GM12878 (cell line): ENCODE measurements at places on chromosomes 3 and 15.
A peak's percentile ranks its signal among the peaks of the same experiment; 100 is the strongest.

DNA sequence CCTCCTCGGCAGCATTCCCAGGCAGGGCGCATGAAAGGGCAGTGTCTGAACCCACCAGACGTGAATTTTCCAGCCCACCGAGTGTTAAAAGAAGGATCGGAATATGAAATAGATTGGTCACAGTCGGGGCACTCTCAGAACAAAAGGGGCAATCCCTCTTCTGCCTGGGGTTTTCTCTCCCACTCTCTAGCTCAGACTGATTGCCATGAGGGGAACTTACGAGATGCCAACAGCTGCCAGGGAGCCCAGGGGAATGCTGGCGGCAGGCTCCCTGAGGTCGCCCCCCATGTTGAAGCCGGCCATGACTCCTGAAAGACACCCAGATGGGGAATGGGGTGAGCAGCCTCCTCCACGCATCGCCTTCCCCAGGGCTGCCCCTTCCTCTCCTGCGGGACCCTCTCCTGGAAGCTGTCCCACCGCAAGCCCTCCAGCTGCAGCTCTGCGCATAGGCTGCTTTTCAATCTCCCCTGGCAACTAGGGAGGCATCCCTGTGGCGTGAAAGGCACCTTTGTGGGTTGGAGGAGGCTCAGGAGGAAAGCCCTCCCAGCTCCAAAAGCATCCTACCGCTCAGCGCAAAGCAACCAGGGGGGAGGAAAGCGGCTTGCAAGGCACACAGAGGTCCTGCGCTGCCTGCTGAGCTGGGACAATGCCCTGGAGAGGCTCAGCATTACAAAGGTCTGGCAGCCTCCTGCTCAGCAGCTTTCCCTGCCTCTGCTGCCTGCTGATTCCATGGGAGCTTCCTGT is 64.8 kb upstream of the HEG1 start:
- H3K4me1 ChIP-seq: peaks cover 75% of the 10 kb centered on the region
- DNase-seq: no peak
- H3K4me3 ChIP-seq: peak overlapping the region; percentile 60
- H3K27me3 ChIP-seq: no peaks in the 10 kb centered on the region
- H3K36me3 ChIP-seq: no peaks in the 10 kb centered on the region
- peak overlapping the region; percentile 97 for H3K27ac ChIP-seq

GRCh38 chr3:165883863-165884478 is 46.7 kb upstream of the BCHE start:
- no peaks in the 10 kb centered on the region for H3K36me3 ChIP-seq
- H3K4me1 ChIP-seq: no peaks in the 10 kb centered on the region
- H3K27ac ChIP-seq: no peak overlapping the region

DNA sequence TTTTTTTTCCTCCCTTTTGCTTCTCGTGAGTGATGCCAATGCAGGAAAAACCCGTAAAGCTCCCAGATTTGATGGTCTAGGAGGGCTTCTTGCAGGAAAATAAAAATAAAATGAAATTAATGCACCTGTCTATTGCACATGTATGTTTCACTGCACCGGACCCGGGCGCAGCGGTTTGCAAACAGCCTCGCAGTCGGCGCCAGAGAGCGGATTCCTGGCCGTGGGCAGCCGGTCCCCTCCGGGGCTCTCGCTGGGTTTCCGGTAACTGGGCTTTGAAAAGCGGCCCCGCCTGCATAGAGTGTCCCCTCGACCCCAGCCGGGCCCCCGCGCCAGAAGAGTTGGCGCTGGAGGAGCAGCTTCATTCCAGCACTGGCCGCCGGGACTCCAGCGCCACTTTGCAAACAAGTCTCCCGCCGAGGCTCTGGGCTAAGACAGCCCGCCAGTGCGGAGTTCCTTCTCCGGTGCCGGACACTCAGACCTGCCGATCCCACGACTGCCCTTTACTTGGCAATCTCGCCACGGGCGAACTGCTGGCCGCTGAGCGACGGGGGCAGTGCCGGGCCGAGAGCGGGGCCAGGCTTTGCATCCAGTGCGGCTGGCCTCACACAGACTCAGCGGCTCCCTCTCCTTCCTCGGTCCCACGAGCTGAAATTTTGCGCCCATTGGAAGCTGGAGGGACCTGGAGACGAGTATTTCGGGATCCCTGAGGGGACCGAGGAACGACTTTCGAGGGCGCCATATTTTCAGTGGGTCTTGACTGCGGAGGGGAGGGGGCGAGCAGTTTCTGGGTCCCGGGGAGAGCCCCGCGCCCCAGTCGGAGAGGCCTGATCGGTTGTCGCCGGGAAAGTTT is 225.9 kb upstream of the C2CD4B start:
- no peak for DNase-seq
- peak overlapping the region; percentile 78 for H3K4me3 ChIP-seq
- H3K36me3 ChIP-seq: no peaks in the 10 kb centered on the region; the same call in 1 of the 2 replicates

- no peak overlapping the region for H3K4me3 ChIP-seq
- H3K4me1 ChIP-seq: no peaks in the 10 kb centered on the region
- H3K27ac ChIP-seq: no peak overlapping the region
- H3K27me3 ChIP-seq: no peaks in the 10 kb centered on the region
- H3K36me3 ChIP-seq: no peaks in the 10 kb centered on the region
Observed at GRCh38 chr3:115092220-115092791, 54.8 kb downstream of the ZBTB20 start.

DNA sequence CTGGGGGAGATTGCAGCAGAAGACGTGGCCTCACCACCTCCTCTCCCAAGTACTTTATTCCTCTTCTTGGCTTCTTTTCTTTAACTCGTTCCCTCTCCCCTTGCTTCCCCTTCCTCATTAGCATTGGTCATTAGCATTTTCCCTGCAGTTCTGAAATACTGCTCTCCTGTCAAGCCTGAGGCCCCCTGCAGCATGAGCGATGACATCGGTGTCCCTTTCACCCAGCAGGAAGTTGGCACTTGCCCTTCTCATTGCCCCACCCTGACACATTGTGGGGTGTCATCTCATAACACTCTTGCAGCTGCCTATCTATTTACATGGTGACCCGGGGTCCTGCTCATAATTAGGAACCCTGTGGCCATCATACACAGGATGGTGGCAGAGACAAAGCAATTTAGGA is 167.1 kb downstream of the ARRDC4 start:
- no peaks in the 10 kb centered on the region for H3K36me3 ChIP-seq
- DNase-seq: no peak
- H3K27me3 ChIP-seq: no peaks in the 10 kb centered on the region
- H3K4me3 ChIP-seq: no peak overlapping the region
- no peaks in the 10 kb centered on the region for H3K4me1 ChIP-seq

GRCh38 chr3:111152496-111152895 is 80.9 kb downstream of the NECTIN3 start:
- H3K27ac ChIP-seq: no peak overlapping the region
- H3K4me1 ChIP-seq: no peaks in the 10 kb centered on the region
- H3K4me3 ChIP-seq: no peak overlapping the region
- H3K36me3 ChIP-seq: no peaks in the 10 kb centered on the region
- DNase-seq: no peak

- H3K36me3 ChIP-seq: no peaks in the 10 kb centered on the region
- H3K4me1 ChIP-seq: no peaks in the 10 kb centered on the region
- no peak overlapping the region for H3K27ac ChIP-seq
- H3K4me3 ChIP-seq: no peak overlapping the region
- no peaks in the 10 kb centered on the region for H3K27me3 ChIP-seq
Observed at GRCh38 chr3:40731445-40731844, 206.7 kb downstream of the ZNF621 start.

- peaks cover 4% of the 10 kb centered on the region for H3K27me3 ChIP-seq
- H3K27ac ChIP-seq: no peak overlapping the region
- H3K4me3 ChIP-seq: no peak overlapping the region
- no peaks in the 10 kb centered on the region for H3K4me1 ChIP-seq
- DNase-seq: no peak
- no peaks in the 10 kb centered on the region for H3K36me3 ChIP-seq
Observed at GRCh38 chr3:128004661-128005060, 47.6 kb upstream of the SEC61A1 start.

- peak overlapping the region; percentile 83 for H3K27ac ChIP-seq
- no peak for DNase-seq
- peak overlapping the region; percentile 86 for H3K4me3 ChIP-seq
- H3K4me1 ChIP-seq: peaks cover 28% of the 10 kb centered on the region
Observed at GRCh38 chr3:170358042-170359010, 811 bp downstream of the SKIL start.

DNA sequence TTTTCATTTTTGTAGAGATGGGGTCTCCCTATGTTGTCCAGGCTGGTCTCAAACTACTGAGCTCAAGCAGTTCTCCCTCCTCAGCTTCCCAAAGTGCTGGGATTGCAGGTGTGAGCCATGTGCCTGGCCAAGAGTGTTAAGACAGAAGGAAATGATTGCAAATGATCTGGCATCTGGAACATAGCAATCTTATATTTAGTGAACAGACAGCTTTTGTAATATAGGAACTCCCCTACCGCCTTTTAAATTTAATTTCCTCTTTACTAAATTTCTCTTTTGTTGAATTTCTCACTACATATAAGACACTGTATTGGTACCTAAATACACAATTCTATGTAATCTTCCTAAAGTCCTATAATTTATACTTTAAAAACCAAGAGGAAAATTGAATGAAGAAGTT is 13.1 kb downstream of the ANO10 start:
- H3K27ac ChIP-seq: no peak overlapping the region
- DNase-seq: no peak
- no peaks in the 10 kb centered on the region for H3K4me1 ChIP-seq
- H3K36me3 ChIP-seq: no peaks in the 10 kb centered on the region
- H3K4me3 ChIP-seq: no peak overlapping the region

- H3K27me3 ChIP-seq: peaks cover 2% of the 10 kb centered on the region; the same call in 1 of the 2 replicates
- no peak for DNase-seq
- no peaks in the 10 kb centered on the region for H3K4me1 ChIP-seq
- no peaks in the 10 kb centered on the region for H3K36me3 ChIP-seq
- H3K27ac ChIP-seq: no peak overlapping the region
- no peak overlapping the region for H3K4me3 ChIP-seq
Observed at GRCh38 chr15:79549196-79549595, 117.1 kb downstream of the MINAR1 start.

DNA sequence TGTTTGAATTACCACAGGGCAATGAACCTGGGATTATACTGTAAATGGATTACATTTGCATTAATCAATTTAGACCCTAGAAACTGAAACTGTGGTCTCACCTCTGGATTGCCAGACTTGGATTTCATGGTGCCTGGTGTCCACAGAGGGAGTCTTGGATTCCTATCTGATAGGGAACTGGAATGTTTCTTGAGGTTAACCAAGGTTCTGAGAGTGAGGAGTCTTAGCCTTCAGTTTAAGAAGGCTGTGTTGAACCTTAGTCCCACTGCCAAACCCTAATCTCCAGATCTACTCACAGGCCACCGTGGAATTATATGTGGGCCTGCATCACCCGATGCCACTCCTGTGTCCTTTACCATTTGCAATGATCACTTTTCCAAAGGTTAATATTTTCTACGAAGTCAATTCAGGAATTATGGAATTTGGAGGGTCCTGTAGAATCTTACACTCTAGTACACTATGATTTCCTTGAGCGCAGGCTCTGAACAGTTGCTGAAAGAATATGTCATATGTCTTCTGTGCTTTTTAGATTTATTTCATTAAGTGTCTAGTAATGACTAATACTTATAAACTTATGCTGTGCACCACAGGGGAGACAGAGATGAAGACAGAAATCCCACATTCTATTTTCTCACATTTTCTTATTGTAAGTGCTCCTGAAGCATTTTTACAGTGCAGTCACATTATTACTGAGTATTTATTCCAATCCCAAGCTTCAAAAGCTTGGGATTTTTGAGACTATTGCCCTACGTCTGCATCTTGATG is 87.9 kb downstream of the EFL1 start:
- no peak overlapping the region for H3K27ac ChIP-seq
- DNase-seq: no peak
- no peak overlapping the region for H3K4me3 ChIP-seq
- no peaks in the 10 kb centered on the region for H3K27me3 ChIP-seq

DNA sequence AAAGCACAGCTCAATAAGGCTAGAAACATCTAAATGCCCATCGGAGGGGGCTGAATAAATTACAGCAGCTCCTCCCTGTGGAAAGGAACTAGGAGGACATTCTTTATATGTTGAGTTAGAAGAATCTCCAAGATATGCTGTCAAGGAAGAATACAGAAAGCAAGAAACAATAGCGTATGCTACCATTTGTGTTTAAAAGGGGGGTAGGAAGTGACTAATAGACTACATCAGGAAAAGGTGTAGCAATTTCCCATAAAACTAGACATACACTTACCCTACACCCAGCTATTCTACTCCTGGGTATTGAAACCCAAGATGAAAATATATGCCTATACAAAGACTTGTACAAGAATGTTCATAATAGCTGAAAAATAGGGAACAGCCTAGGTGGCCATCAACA is 21.6 kb downstream of the SEC61A1 start:
- H3K36me3 ChIP-seq: peaks cover 33% of the 10 kb centered on the region
- H3K4me3 ChIP-seq: no peak overlapping the region
- no peak for DNase-seq
- no peaks in the 10 kb centered on the region for H3K27me3 ChIP-seq
- H3K4me1 ChIP-seq: peaks cover 4% of the 10 kb centered on the region
- H3K27ac ChIP-seq: no peak overlapping the region

GRCh38 chr3:139677388-139678155 is at the start of gene NMNAT3:
Gene NMNAT3, minus strand, starts transcription at chr3:139677972. Its CDS starts 50,248 bp downstream, at chr3:139627724.
- H3K27me3 ChIP-seq: no peaks in the 10 kb centered on the region; the same call in 1 of the 2 replicates
- no peaks in the 10 kb centered on the region for H3K36me3 ChIP-seq
- H3K27ac ChIP-seq: no peak within 1 kb of the TSS
- peak within 1 kb of the TSS; percentile 53; the same call in 1 of the 2 replicates for H3K4me3 ChIP-seq

- no peaks in the 10 kb centered on the region for H3K4me1 ChIP-seq
- no peak overlapping the region for H3K27ac ChIP-seq
- no peaks in the 10 kb centered on the region for H3K27me3 ChIP-seq
- peaks cover 10% of the 10 kb centered on the region; the same call in 1 of the 2 replicates for H3K36me3 ChIP-seq
- DNase-seq: no peak
- H3K4me3 ChIP-seq: no peak overlapping the region
Observed at GRCh38 chr3:98512576-98512975, 10.1 kb downstream of the CLDND1 start.

- H3K4me3 ChIP-seq: no peak overlapping the region
- DNase-seq: no peak
- H3K27ac ChIP-seq: no peak overlapping the region
- peaks cover 9% of the 10 kb centered on the region for H3K36me3 ChIP-seq
- no peaks in the 10 kb centered on the region for H3K27me3 ChIP-seq
Observed at GRCh38 chr3:123499322-123499721, 50.4 kb upstream of the ADCY5 start.

DNA sequence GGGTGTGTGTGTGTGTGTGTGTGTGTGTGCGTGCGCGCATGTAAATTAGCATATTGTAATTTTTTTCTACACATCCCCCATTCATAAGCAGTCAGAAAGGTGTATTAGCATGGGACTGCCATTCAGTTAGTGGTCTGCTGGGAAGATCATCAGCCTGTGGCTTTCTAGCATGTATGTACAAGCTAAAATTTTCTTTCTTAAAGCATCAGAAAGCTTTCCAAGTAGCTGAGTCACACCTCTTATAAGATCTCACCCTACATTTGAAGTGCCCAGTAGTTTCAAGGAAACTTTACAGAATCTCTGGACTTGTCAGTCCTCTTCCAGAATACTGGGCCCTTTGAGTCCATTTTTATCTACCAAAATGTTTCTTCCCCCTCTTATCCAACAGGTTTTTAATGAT is 411.4 kb upstream of the TPRG1 start:
- H3K36me3 ChIP-seq: no peaks in the 10 kb centered on the region
- H3K27ac ChIP-seq: no peak overlapping the region
- H3K4me1 ChIP-seq: no peaks in the 10 kb centered on the region
- H3K4me3 ChIP-seq: no peak overlapping the region
- no peaks in the 10 kb centered on the region for H3K27me3 ChIP-seq

- no peak for DNase-seq
- no peaks in the 10 kb centered on the region for H3K4me1 ChIP-seq
- no peaks in the 10 kb centered on the region for H3K36me3 ChIP-seq
- H3K27ac ChIP-seq: no peak overlapping the region
- no peak overlapping the region for H3K4me3 ChIP-seq
Observed at GRCh38 chr15:29612096-29612495, 210.2 kb downstream of the TJP1 start.
